ENCODE measurements at places on chromosomes 7 and 10. TPM values are rescaled to one million over a fixed set of nuclear protein-coding genes. Genes with fewer than 3 reads are reported as not detected.

GRCh38 chr10:24209432-24209771, 464 bp downstream of the KIAA1217 start:
- DNase-seq: no peak

DNA sequence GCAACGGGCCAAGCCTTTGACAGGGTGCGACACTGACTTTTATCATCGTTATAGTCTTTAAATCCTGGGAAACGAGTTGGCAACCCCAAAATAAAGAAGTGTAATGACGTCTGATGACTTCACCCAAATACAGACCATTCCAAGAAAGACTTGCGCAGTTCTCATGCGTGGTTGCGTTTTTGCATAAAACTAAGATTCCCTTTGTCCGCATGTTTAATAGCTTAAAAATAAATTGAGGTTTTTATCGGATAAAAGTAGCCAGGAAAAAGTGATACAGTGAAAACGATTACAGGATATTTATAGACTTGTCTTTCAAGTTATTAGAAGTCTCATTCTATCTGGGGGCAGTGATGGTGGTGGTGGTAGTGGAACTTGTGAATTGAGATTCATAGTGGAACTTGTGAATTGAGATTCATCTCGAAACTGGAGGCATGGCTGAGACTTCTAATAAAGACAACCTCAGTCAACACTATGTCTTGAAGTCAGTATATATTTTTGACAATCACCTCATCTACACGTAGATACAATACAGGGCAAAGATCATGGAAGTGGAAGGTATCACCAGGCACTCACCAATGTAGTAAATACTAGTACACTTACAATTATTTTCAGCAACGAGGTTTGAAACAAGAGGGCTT, 1.2 kb upstream of the NAMPT start:
- DNase-seq: no peak

DNA sequence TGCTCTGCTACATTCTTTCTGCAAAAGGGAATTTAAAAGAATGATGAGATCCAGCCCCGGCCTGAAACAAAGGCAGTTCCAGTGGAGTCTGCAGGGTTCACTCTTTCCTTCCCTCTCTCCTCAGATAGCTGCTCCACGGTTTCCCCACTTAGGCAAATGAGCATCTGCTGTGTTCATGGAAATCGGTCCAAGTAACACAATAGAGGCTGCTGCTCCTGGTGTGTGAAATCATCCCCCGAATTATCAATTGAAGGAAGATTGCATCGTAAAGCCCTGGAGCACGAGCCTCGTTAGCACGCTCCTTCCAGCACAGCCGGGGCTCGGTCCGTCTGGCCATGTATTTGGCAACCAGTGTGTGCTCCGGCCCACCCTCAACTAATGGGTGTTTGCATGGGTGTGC, 108.3 kb upstream of the DPP6 start:
- no peak for DNase-seq

DNA sequence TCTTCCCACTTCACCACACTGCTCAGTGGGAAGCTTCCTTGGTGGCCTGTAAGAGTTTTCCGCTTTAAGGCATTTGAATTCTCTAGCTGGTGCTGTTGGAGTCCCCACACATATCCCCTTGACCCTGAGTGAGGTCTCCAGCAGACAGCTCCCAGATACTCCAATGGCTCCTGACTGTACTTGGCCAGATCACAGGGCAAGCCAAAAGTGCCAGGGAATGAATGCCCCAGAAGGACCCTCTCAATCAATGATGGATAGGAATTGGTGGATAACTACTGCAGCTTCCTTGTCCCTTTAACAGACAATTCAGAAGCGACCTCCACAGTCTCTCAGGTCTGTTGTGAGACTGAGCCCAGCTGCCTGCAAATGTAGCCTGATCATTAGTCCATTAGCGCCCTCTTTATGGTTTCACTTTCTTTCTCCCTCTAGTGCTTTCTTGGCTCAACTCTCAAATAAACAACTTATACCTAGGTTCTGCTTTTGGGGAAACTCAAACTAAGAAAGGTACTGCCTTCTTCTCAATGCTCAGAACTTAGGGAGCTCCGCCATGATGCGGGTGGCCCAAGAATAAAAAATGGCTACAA, 283.0 kb downstream of the TCF7L2 start:
- no peak for DNase-seq

GRCh38 chr10:12201543-12201942, 5.6 kb downstream of the CDC123 start:
- no peak for DNase-seq

Gene HABP2
- not detected for total RNA-seq

Gene CPA1
- not detected for total RNA-seq

Gene CSGALNACT2
- total RNA-seq: 4.7 TPM

Gene CLRN3
- 148 TPM for total RNA-seq

Gene C10orf120
- not detected for total RNA-seq

All from left colon (tissue), 2 donors.